ENCODE measurements at places on chromosomes 2 and 18. TPM values are rescaled to one million over a fixed set of nuclear protein-coding genes. Genes with fewer than 3 reads are reported as not detected.

The CPO gene
- total RNA-seq = not detected

The STAMBP gene
- 25.4 TPM for total RNA-seq

The TRPM8 gene
- not detected for total RNA-seq

The ALLC gene
- not detected for total RNA-seq

The NDUFB3 gene
- 82.0 TPM for total RNA-seq

The CPLX4 gene
- not detected for total RNA-seq

The COL4A4 gene
- total RNA-seq = 0.05 TPM

The LOXHD1 gene
- 0.05 TPM for total RNA-seq

The ABCB11 gene
- under 0.01 TPM for total RNA-seq

The B3GNT7 gene
- total RNA-seq = 13.6 TPM
